ENCODE measurements at places on chromosomes 11 and 22.

- DNase-seq = no peak
Observed at GRCh38 chr11:102662607-102663006, 37.5 kb upstream of the MMP20 start.

GRCh38 chr11:10751581-10751940 lies 515 bp downstream of the CTR9 start:
- no peak for DNase-seq

DNA sequence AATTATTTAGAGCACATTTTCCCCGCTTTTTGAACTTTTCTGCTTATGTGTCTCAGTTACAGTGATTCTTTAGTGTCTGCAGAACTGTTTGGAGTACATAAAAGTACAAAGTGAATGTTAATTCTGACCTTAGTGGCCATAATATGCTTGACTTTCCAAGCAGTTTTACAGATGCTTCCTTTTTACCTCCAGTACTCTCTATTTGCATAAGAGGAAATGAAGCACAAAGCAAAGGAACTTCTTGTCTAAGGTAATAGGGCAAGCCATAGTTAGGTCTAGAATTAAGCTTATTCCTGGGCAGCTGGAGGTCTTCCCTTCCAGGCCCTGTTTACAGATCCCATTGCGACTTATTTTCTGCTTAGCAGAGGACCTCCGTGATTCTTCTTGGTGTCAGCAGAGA lies 3.6 kb downstream of the GTPBP1 start:
- no peak for DNase-seq

- no peak for DNase-seq
Observed at GRCh38 chr11:57082125-57082524, 93.4 kb downstream of the OR5AK2 start.

- DNase-seq = no peak
Observed at GRCh38 chr22:22125579-22126468, 118.8 kb upstream of the VPREB1 start.

GRCh38 chr11:67355023-67355793 lies 1.9 kb upstream of the POLD4 start:
- DNase-seq = no peak

DNA sequence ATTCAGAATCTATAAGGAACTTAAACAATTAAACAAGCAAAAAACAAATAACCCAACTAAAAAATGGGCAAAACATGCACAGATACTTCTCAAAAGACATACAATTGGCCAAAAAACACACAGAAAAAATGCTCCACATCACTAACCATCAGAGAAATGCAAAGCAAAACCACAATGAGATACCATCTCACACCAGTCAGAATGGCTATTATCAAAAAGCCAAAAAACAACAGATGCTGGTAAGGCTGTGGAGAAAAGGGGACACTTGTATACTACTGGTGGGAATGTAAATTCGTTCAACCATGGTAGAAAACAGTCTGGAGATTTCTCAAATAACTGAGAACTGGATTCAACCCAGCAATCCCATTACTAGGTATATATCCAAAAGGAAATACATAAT lies 24.8 kb downstream of the ENTHD1 start:
- DNase-seq = peak; percentile 6

DNA sequence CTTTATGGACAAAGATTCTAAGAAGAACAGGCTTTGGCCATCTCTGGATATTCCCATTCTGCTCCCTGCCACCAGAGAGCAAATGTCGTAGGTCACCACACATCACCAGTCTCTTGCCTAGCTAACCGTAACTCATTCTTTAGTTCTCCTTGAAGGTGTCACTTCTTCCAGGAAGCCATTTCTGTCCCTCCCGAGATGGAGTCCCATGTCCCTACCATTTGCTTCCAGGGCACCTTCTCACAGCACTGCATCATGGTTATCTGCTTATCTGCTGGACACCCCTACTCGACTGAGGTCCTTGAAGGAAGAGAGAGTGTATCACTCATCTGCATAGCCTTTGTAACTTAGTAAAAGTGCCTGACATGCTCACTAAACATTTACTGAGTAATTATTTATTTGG lies 47.6 kb downstream of the FAM83F start:
- DNase-seq = no peak

DNA sequence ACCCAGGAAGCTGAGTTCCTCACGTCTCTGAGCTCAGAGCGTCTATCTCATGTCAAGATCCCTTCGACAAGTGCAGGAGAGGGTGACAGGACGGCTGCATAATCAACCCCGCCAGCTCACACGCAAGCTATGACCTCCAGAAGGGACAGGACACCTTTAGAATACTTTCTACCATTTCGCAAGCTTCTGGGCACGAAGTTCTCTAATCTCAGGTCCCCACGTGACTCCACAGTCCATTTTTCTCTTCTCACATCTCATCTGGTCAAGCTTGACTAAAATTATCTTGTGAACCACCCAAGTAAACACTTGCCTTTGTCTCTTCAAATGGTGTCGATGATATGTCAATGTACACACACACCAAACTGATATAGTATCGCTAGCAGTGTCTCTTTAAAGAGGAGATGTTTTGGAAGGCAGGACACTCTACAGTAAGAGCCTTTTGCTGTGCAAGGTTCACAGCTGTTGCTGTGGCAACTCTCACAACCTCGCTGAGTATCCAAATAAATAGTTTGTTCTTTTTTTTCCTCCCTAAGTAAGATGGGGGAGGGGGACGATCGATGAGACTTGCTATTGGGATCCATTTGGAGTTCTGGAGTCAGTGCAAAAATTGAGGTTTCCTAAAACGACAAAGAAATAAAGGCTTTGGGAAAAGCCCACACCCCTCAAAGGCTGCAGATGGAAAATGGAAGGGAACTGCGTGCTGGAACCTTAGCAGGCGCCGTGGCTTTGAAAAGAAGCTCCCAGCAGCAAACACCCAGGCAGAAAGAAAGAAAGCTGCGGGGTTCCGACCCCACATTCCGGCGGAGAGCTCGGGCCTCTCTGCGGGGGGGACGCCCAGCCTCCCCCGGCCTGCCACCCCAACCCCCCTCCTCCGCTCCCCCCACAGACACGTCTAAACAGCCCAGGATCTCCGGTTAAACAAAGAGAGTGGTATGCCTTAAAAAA lies 215.4 kb upstream of the UBASH3B start:
- DNase-seq = peak; percentile 36

GRCh38 chr22:47606426-47606825 lies 844.0 kb downstream of the TBC1D22A start:
- DNase-seq = no peak

DNA sequence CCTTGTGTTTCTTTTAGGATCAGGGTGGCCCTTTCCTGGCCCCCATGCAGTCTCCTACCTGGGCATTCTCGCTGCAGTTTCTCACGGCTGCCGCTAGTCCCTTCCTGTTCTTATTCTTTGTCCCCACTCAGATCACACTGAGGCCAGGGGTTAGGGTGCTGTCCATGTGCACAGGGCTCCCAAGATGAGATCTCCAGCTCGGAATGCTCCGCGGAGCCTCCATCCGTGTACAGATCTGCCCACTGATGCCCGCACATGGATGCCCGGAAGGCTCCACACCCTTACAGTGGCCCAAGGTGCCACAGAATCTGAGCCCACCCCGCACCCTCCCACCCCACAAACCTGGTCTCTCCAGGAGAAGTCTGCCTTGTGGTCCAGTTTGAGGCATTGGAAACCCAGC lies 457.3 kb downstream of the TBC1D22A start:
- no peak for DNase-seq

GRCh38 chr11:90601261-90601660 lies 378.4 kb upstream of the CHORDC1 start:
- no peak for DNase-seq

- DNase-seq = peak; percentile 81
Observed at GRCh38 chr11:34890812-34891211, 25.4 kb downstream of the APIP start.

- DNase-seq = peak; percentile 90
Observed at GRCh38 chr11:73866586-73866996, 10.1 kb downstream of the COA4 start.

DNA sequence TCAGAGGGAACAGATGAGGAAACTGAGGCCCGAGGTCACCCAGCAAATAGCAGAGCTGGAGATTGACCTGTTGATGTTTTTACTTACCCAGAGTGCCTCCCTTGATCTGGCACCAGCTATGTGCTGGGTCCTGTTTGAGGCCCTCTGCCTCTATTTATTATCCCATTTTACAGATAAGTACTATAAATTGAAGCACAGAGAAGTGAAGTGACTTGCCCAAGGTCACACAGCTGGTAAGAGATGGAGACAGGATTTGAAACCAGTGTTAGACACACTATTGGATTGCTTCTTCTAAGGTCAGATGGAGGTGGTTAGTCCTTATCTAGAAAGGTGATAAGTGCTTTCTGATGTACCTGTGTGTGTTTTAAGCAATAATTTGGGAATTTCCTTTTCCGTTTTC lies 13.5 kb downstream of the SGSM1 start:
- no peak for DNase-seq

GRCh38 chr11:39209981-39210380 lies 2249.5 kb downstream of the LRRC4C start:
- DNase-seq = no peak

DNA sequence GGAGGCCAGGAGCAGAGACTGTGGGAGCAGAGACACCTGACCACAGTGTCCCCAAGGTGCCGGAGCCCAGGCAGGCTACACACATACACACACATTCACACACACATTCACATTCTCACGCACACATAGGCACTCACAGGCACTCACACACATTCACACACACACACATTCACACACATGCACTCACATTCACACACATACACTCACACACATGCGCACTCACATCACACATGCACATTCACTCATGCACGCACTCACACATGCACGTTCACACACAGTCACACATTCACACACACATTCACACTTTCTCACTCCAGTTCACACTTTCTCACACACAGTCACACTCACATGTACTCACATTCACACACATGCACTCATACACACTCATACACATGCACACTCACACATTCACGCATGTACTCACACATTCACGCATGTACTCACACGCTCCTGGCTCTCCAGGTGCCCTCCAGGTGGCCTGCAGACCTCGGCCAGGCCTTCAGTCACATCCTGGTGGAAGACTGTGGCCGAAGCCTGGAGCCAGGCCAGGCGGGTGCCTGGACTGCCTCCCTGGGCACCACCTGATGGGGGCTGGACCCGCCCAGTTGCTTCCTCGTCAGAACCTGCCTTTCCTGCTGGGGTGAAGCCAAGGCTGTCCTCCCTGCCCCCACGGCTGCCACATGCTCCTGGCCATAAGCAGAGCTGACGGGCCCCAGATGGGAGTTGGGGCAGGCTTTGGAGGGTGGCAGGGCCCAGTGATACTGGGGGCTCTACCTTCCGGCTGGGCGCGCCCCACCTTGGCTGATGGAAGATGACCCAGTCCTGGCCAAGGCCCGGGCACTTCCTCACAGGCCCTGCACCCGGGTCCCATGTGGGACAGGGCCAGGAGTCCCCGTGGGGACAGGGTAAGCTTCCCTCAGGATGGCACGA lies 89.5 kb downstream of the WNT7B start:
- no peak for DNase-seq

All from fibroblast of lung (primary cell).